ENCODE measurements at places on chromosomes 3 and 15.
A peak's percentile ranks its signal among the peaks of the same experiment; 100 is the strongest.

- no peak for ATAC-seq
Observed at GRCh38 chr3:117893638-117894037, 1141.0 kb downstream of the IGSF11 start.

- no peak for ATAC-seq
Observed at GRCh38 chr3:173920386-173920785, 522.8 kb downstream of the NLGN1 start.

GRCh38 chr15:53837263-53837662 is 77.8 kb upstream of the WDR72 start:
- ATAC-seq, result no peak

DNA sequence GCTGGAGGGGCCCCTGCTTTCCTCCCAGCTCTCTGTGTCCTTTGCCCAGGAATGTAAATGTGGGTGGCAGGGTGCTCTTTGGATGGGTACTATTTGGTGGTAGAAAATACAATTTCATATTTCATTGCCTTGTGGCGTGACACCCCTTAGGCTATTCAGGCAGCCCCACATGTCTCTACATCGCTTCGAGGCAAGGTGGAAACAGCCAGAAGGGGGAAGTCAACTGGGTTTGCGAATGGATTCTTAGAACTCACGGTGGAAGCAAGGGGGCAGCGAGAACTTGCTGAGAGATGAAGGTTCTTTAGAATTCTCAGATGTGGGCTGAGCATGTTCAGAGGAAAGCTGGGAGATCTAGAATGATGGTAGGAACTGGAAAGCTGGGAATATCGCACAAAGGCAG is 25.3 kb downstream of the PLA2G4D start:
- ATAC-seq, result no peak

DNA sequence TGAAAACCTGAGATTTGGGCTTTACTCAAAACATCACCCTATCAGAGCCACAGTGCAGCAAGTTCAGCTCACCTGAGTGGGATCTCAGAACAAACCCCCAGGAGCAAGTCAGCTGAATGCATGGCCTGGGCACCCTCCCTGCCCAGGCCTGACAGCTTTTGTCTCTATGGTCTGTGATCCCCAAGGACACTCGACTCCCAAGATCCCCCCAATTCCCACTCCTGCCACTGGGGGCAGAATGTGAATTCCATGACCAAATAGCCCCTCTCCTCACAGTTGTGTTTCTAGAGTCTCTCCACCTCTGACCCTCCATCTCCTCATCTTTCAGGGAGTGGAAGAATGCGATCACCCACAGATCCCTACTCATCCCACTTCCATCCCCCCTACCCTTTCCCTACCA is 58.9 kb downstream of the ZNF445 start:
- no peak for ATAC-seq

DNA sequence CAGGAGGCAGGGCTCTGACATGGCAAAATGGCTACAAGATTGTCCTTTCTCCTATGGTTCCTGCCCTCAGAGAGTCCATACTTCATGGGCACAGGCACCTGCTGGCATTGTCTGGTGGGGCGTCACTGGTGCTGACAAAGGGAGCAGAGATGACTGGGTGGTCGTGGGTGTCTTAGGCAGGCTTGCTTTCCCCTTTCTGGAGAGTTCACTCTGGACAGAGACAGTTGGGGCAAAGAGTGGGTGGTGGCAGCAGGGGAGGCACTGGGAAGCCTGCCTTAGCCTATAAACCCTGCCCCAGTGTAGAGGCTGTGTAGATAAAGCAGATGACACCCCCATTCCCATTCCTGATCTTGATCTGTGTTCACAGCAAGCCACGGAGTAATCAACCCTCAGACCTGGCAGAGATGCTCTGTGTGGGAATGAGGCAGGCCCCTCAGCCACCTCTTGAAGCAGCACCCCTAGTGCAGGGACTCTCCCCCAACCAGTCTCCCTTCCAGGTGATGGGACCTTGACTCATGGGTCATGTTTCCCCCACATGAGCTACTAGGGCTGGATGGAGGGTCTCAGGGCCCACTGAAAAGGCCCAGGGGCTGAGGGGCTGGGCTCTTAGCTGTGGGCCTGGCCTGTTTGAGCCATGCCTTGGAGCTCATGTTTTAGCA is 20.7 kb upstream of the DOCK3 start:
- no peak for ATAC-seq

GRCh38 chr15:37709669-37710068 is 224.8 kb upstream of the TMCO5A start:
- ATAC-seq, result no peak

DNA sequence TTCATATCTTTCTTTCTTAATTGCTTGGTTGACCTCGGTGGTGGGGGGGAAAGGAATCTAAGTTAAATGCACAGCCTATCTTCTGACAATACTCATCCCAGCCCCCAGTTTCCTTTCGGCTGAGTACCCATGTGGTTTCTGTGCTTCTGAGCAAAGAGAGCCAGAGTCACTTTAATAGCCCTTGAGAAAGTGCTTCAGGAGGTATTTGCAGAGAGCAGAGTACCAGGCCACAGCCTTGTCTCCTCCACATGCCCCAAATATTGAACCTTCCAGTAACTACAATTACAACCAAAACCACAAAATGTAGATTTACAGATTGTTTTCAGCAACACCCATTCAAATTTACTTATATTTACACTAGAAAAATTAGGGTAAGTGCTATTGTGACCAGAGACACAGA is 647.4 kb downstream of the NR2F2 start:
- no peak for ATAC-seq

- no peak for ATAC-seq
Observed at GRCh38 chr3:61532739-61533500, 28.5 kb upstream of the PTPRG start.

- no peak for ATAC-seq
Observed at GRCh38 chr15:27028858-27029477, 58.0 kb downstream of the GABRG3 start.

- ATAC-seq, result no peak
Observed at GRCh38 chr15:59237119-59237855, 30.6 kb downstream of the LDHAL6B start.

- no peak for ATAC-seq
Observed at GRCh38 chr3:185948292-185948691, 10.5 kb upstream of the TRA2B start.

DNA sequence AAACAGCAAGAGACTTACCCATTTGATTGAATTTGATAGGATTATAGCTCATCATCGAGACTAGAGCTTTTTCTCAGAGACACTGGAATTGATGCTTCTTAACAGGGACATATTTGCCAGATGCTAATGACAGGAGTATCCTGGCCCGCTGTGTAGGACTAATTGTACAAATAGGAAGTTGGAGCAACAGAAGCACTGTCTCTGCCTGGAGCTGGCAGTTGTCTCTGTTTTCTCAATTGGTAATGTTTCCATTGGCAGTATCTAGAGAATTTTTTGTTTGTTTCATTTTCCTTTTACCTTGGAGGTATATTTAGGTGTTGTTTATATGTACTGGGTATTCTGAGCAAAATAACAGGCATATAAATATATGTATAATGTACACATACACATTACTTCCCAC is 8.9 kb upstream of the PCOLCE2 start:
- no peak for ATAC-seq

DNA sequence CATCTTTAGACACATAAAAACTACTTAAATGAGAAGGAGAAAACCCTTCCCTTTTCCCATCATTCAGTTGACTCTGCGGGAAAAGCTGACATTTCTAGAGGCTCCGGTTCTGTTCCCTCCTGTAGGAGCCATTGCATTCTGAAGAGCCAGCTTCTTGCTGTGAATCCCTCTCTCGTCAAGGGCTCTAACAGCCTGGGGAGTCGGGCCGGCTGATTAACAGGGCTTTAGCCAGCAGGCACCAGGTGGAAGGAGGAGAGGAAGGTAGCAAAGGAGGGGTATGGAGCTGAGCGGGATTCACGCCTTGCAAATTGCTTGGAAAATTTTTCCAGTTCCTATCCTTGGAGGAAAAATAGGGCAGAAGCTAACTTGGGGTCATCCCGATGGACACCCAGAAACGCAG is 108.3 kb upstream of the UBE2E1 start:
- ATAC-seq, result no peak

DNA sequence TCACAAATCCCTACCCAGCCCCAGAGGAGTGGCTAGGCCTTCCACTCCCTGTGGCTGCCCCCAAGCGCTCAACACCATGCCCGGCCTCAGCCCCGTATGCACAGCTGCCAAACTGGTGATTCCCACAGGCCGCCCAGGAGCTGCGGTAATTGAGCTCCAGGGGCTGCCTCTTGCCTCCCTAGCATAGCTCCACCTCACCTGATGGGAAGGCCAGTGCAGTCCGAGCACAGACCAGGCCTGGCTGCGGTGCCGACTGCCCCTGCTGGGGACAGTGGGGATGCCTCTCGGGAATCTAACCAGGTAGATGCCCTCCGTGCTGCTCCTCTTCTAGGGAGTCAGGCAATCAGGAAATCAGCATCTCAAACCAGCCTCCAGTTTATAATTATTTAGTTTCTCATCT is 25.9 kb downstream of the SCN5A start:
- no peak for ATAC-seq

- ATAC-seq, result peak; percentile 84
Observed at GRCh38 chr3:20068512-20069177, 28.4 kb downstream of the KAT2B start.
